ENCODE measurements at places on chromosomes 7 and 10. TPM values are rescaled to one million over a fixed set of nuclear protein-coding genes. Genes with fewer than 3 reads are reported as not detected.

The PTF1A gene
- total RNA-seq, result not detected

GRCh38 chr10:68574051-68574450, 13.9 kb downstream of the TET1 start:
- no peak for DNase-seq

The GRID2IP gene
- total RNA-seq, result not detected

DNA sequence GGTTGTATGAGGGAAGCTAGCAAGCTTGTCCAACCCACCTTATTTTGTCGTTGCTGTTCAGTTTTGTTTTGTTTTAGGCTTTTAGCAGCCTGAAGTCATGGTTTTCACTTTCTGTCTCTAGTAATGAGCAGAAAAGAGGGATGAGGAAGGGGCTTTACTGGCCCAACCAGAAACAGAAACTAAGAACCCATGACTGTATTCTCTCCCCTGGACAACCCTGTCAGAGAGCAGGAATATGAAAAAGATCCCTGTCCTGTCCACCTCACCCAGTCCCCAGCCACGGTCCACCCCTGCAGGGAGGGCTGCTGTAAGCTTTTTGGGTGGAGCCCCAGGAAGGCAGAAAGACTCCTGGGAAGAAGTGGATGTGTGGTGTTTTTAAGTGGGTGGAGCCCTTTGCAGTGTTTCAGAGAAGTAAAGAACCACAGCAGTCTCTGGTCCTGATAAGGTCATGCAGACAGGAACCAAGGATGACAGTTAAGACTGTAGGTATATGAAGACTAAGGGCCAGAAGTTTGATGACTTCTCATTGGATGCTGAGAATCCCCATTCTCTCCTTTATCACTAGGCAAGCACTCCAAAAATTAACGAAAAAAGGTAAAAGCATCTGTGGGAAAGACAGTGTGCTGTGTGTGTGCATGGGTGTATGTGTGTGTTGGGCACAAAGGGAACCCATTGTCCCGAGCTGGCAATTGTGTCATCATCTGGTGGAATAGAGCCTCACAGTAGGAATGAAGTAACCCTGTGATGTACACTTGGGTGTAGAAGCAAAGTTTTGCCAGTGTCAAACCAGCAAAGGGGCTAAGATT, 13.8 kb downstream of the MRPL32 start:
- peak; percentile 53 for DNase-seq

GRCh38 chr7:112502700-112503099, 21.9 kb downstream of the LSMEM1 start:
- DNase-seq, result no peak

- DNase-seq, result no peak
These were observed 58.4 kb downstream of the ADCYAP1R1 start for GRCh38 chr7:31110331-31111108.

- DNase-seq, result no peak
These were observed 30.9 kb downstream of the CALML5 start for GRCh38 chr10:5468262-5469106.

The TCTN3 gene
- total RNA-seq, result 46.9 TPM

The CDK1 gene
- total RNA-seq, result 200 TPM

The LIPJ gene
- total RNA-seq, result not detected

DNA sequence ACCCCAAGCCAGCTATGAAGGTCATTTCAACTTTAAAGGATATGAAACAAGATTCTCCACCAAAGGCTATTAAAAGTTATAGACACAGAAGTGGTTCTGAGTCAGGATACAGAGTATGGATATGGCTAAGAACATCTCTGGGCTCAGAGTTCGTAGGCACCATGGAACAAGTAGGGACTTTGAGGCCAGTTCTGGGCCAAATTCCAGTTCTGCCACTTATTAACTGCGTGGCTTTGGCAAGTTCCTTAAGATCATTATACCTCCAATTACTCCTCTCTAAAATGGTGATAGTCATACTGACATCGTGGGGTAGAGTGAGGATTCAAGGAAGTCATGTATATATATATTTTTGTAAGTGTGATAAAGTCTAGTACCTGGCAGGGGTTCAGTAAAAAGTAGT, 105.8 kb upstream of the NFE2L3 start:
- DNase-seq, result no peak

The MYPN gene
- 3.8 TPM for total RNA-seq

DNA sequence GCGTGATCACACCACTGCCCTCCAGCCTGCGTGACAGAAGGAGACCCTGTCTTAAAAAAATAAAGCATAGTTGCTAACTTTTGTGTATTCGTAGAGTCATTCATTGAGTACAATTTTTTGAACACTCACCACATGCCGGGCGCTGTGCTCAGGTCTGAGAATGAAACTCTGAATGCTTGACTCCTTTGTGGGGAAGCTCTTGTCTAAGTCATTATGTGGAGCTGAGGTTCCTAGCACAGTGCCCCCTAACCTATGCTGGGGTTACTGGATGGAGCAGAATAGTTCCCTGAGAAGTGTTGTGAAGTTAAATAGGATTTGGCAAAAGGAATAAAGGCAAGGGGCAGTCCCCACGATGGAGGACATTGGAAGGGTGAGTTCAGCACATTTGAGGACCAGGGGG, 123.3 kb downstream of the CELF2 start:
- DNase-seq, result no peak

GRCh38 chr7:103972779-103973434, 16.6 kb downstream of the RELN start:
- DNase-seq, result no peak

DNA sequence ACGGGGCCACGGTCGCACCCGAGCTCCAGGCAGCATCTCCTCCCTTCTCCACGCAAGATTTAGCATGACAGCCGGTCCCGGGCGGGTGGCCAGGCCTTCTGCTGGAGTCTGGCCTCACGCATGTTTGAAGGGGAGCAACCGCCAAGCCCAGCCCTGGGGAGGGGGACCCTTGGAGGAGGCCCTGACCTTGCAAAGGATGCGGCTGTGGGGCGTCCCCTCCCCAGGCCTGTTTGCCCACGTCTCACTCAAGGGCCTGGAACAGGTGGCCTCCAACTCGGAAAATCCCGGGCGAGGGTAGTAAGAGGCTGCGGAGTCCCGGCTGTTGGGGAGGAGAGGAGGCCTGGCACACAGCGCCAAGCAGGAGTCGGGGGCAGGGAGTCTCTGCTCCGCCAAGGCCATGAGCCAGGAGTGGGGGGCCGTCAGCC, 50.6 kb upstream of the DPYSL4 start:
- DNase-seq, result no peak

The KNDC1 gene
- total RNA-seq, result 0.39 TPM

GRCh38 chr10:25382029-25382810, 207.4 kb downstream of the GPR158 start:
- no peak for DNase-seq

The DNAJC12 gene
- 18.2 TPM for total RNA-seq

The GDF2 gene
- not detected for total RNA-seq

Measured in H4 (cell line).